ENCODE measurements at places on chromosomes 3 and 15. TPM values are rescaled to one million over a fixed set of nuclear protein-coding genes. Genes with fewer than 3 reads are reported as not detected.

TMEM207 gene
- not detected for total RNA-seq

PRRT3 gene
- total RNA-seq = 0.82 TPM

TRIM71 gene
- not detected for total RNA-seq

IL16 gene
- 28.1 TPM for total RNA-seq

TM4SF1 gene
- 142 TPM for total RNA-seq

All from subcutaneous adipose tissue (tissue), 4 donors.